H4 (cell line): ENCODE measurements at places on chromosomes 1 and 21. TPM values are rescaled to one million over a fixed set of nuclear protein-coding genes. Genes with fewer than 3 reads are reported as not detected.

CFHR3 gene
- total RNA-seq = not detected in 2 replicates

ZNF683 gene
- total RNA-seq = not detected in 2 replicates

SELE gene
- not detected in 2 replicates for total RNA-seq

EPHA10 gene
- not detected in 2 replicates for total RNA-seq
